Smooth muscle cell of the coronary artery (primary cell): ENCODE measurements at places on chromosomes 11 and 22. TPM values are rescaled to one million over a fixed set of nuclear protein-coding genes. Genes with fewer than 3 reads are reported as not detected.

Gene SPI1
- total RNA-seq: not detected in 2 replicates

Gene SCGB1C1
- total RNA-seq: not detected in 2 replicates

Gene SLC6A5
- total RNA-seq: not detected in 2 replicates

Gene HEPN1
- total RNA-seq: 0.08 TPM in 1 of 2 replicates, not detected in the other

Gene OR6T1
- not detected in 2 replicates for total RNA-seq

Gene TMEM135
- 9.6 and 23.2 TPM in 2 replicates for total RNA-seq

Gene OR52I2
- not detected in 2 replicates for total RNA-seq

Gene NOX4
- 0.23 and 17.9 TPM in 2 replicates for total RNA-seq

Gene RCOR2
- 0.70 and 4.5 TPM in 2 replicates for total RNA-seq

Gene NAALADL1
- 13.1 and 25.5 TPM in 2 replicates for total RNA-seq

Gene RBM4B
- 19.8 and 35.5 TPM in 2 replicates for total RNA-seq

Gene FGF3
- not detected in 2 replicates for total RNA-seq

Gene HBG1
- not detected in 2 replicates for total RNA-seq

Gene PLAAT4
- 8.3 and 49.4 TPM in 2 replicates for total RNA-seq

Gene MPPED2
- not detected in 2 replicates for total RNA-seq

Gene OR2AG2
- 0.08 TPM in 1 of 2 replicates, not detected in the other for total RNA-seq

Gene LRRC4C
- total RNA-seq: under 0.01 and 0.38 TPM in 2 replicates

Gene HTR3B
- not detected in 2 replicates for total RNA-seq

Gene VWA5A
- total RNA-seq: 11.4 and 18.1 TPM in 2 replicates

Gene SEZ6L
- not detected in 2 replicates for total RNA-seq

Gene KRTAP5-8
- total RNA-seq: not detected in 2 replicates

Gene KRTAP5-7
- not detected in 2 replicates for total RNA-seq

Gene ALG8
- 18.5 and 29.7 TPM in 2 replicates for total RNA-seq

Gene DEPDC7
- 3.5 and 3.8 TPM in 2 replicates for total RNA-seq

Gene SUN2
- total RNA-seq: 41.9 and 65.1 TPM in 2 replicates

Gene TRPC6
- total RNA-seq: under 0.01 and 9.8 TPM in 2 replicates

Gene KRTAP5-2
- not detected in 2 replicates for total RNA-seq
